ENCODE measurements at places on chromosomes 12 and 14.

- DNase-seq = no peak
Measured at GRCh38 chr12:11958221-11959091, 112.3 kb upstream of the BCL2L14 start.

DNA sequence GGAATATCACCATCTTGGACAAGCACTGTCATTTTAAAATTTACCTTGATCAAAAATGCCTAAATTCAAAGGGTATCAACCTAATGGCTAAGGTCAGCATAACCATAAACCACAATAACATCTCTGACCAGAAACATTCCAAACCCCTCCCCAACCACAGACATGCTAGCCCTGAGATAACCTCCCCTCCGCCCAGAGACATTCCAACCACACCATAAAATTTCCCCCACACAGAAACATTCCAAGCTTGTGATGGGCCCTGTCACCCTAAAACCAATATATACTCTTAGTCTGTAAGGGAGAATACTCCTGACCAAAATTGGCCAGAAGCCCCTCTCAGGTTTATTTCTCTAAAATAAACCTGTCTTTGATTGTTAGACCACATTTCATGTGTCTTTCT, 17.7 kb downstream of the EPYC start:
- no peak for DNase-seq

DNA sequence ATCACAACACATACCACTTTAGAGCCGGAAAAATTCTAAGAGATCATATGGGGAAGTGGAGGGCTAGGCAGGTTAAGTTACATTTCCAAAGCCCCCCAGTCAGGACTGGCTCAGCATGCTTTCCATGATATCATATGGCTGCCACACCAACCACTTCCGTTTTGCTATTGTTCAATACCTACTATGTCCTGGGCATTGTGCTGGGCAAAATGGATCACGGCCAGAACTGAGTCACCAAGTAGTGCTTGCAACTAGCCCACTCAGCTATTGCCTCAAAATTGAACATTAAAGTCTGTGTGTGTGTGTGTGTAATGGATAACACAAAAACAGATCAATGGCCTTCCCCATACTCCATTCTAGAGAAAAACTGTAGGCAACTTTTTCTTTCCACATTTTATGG, 22.7 kb downstream of the WIF1 start:
- DNase-seq = no peak

DNA sequence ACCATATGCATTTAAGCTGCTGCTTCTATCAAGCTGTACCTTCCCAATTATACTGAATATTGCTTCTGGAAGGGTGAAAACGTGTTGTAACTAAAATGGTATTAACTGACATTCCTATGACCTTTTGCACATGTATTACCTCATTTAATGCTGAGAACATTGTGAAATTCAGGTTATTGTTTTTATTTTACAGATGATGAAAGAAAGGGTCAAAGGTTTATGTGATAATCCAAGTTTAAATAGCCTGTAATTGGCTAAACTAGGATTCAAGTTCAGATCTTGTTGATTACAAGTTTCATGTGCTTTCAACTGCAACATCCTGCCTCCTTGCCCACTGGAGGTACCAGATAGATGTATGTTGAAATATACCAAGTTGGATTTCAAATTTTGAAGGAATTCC, 433.3 kb upstream of the PRICKLE1 start:
- no peak for DNase-seq

- DNase-seq = no peak
Measured at GRCh38 chr12:3158851-3159465, 81.8 kb downstream of the TSPAN9 start.
